Effector memory CD4-positive, alpha-beta T cell (primary cell): ENCODE measurements at places on chromosomes 1 and 21.

GRCh38 chr1:21066356-21067012, 110.2 kb downstream of the EIF4G3 start:
- DNase-seq: no peak

- no peak for DNase-seq
Observed at GRCh38 chr1:112524986-112525385, 16.2 kb downstream of the WNT2B start.

GRCh38 chr1:5985250-5985649, 7.0 kb downstream of the NPHP4 start:
- DNase-seq: no peak

GRCh38 chr1:222583079-222583478, 6.7 kb downstream of the TAF1A start:
- no peak for DNase-seq

- DNase-seq: no peak
Observed at GRCh38 chr1:39842836-39843235, 40.5 kb downstream of the TRIT1 start.

- DNase-seq: no peak
Observed at GRCh38 chr21:18384771-18385170, 18.8 kb downstream of the TMPRSS15 start.

DNA sequence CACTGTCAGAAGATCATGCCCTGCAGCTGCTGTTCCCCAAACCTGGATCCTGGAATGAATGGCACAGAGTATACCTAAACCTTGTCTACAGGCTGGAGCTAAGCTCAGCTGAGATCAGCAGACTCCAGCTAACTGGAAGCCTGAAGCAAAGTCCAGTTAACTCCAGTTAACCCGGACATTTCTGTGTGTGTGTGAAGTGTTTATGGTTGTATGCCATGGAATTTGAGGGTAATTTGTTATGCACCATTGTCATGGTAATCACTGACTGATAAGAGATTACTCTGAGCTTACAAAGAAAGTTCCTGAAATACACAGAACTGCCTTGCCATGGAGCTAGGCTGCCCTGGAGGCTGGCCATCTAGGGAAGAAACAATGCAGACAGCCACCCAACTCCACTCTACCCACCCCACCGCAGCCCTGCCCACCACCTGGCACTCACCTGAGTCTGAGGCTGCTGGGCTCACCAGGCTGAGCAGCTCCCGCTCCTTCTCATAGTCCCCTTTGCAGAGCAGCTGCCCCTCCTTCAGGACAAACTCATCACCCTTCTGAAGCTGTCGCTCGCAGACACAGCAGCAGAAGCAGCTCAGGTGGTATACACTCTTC, 107.4 kb downstream of the LMX1A start:
- DNase-seq: no peak
